ENCODE measurements at places on chromosomes 5 and 9.

DNA sequence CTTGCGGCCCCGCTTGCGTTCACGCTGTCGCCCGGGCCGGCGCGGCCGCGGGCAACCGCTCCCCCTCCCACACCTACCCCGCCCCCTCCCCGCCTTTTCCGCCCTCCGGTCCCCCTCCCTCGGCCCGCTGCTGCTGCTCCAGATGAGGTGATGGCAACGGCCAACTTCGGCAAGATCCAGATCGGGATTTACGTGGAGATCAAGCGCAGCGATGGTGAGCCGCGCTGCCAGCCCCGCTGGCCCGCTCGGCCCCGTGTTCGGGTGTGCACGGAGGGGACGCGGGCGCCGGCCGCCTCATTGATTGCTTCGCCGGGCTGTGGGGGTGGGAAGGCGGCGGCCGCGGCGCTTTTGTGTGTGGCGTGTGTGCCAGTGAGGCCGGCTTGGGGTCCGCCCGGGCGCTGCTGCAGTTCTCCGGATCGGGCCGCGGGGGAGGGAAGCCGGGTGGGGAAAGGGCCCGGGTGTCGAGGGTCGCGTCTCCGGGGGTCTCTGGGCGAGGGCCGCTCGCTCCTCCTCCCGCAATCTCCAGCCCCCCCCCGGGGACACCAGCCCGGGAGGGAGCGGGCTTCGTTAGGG is 403 bp downstream of the KIF2A start:
- DNase-seq = no peak

DNA sequence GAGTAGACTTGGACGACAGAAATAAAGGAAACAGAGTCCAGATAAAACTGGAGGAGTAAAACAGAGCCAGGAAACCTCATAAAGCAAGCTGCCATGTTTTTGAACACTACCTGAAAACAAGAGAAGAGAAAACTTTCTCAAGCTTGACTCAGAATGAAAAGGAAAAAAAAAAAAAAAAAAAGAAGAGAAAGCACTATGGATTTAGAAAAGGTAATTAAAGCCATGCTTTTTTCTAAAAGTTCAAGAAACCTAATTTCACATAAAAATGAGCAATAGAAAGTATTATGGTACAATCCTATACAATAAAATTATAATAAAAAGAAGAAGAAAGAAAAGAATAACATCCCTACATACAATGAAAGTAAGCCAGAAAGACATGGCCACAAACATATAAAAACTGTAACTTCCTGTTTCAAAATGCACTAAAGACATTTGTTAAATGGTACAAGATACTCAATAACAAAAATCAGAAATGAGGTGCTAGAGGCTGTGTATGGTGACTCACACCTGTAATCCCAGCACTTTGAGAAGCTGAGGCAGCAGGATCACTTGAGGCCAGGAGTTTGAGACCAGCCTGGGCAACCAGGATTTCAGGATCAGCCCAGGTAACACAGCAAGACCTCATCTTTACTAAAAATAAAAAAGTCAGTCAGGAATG is 129.5 kb downstream of the SIL1 start:
- DNase-seq = no peak

GRCh38 chr5:135213027-135213386 is 179.0 kb upstream of the PITX1 start:
- no peak for DNase-seq

GRCh38 chr5:18920966-18921365 is 1067.0 kb downstream of the CDH18 start:
- no peak for DNase-seq

- DNase-seq = no peak
Observed at GRCh38 chr9:95574866-95575553, 58.2 kb upstream of the PTCH1 start.

GRCh38 chr5:136030956-136031611 is 2.3 kb downstream of the TGFBI start:
- no peak for DNase-seq

All from NCI-H1694 (cell line).